ENCODE measurements at places on chromosomes 16 and 17.

- ATAC-seq = peak; percentile 33
Observed at GRCh38 chr17:51085150-51085805, 35.4 kb downstream of the SPAG9 start.

DNA sequence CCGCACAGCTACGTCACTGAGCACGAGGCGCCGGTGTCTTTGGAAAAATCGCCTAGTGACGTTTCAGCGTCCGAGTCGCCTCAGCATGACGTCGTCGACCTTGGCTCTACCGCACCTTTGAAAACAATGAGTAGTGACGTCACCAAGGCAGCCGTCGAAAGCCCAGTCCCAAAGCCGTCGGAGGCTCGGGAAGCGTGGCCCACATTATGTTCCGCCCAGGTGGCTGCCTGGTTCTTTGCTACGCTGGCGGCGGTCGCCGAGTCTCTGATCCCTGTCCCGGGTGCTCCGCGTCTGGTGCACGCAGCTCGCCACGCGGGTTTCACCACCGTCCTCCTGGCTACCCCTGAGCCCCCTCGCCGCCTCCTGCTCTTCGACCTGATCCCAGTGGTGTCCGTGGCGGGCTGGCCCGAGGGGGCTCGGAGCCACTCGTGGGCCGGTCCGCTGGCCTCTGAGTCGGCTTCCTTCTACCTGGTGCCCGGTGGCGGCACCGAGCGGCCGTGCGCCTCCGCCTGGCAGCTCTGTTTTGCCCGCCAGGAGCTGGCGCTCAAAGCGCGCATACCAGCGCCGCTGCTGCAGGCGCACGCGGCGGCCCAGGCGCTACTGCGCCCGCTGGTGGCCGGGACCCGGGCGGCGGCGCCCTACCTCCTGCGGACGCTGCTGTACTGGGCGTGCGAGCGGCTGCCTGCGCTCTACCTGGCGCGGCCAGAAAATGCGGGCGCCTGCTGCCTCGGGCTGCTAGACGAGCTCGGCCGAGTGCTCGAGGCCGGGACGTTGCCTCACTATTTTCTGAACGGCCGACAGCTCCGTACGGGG lies 1.5 kb downstream of the TMEM102 start:
- peak; percentile 75 for ATAC-seq

GRCh38 chr17:8791910-8792270 lies 7.3 kb downstream of the MFSD6L start:
- ATAC-seq = peak; percentile 64

DNA sequence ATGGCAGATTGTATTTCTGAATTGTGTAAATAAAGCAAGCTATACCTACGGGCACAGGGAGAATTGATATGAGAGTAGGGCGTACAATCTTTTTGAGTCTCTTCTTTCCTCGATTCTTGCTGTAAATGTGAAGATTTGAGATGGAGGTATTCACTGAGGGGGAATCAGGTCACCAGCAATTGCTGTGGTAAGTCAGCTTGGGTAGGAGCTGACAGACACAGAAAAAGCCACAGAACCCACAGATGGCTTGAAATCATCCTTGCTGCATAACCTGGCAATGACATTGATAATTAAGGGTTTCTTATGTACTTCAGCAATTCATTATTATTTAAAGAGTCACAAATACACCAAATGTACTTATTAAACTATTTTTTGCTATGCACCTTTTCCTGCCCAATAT lies 164.2 kb downstream of the CNTNAP4 start:
- no peak for ATAC-seq
